Activated T-cell treated with anti-CD3 and anti-CD28 coated beads, Interleukin-2, amount 50 U/mL, for 72 hours (primary cell): ENCODE measurements at places on chromosomes 7 and 10. TPM values are rescaled to one million over a fixed set of nuclear protein-coding genes. Genes with fewer than 3 reads are reported as not detected.

- DNase-seq: no peak
Measured at GRCh38 chr10:93871671-93872204, 22.0 kb upstream of the SLC35G1 start.

GRCh38 chr7:154795437-154795836, 207.5 kb downstream of the PAXIP1 start:
- DNase-seq: no peak

MMP21 gene
- total RNA-seq: not detected

MLXIPL gene
- not detected for total RNA-seq

DNA sequence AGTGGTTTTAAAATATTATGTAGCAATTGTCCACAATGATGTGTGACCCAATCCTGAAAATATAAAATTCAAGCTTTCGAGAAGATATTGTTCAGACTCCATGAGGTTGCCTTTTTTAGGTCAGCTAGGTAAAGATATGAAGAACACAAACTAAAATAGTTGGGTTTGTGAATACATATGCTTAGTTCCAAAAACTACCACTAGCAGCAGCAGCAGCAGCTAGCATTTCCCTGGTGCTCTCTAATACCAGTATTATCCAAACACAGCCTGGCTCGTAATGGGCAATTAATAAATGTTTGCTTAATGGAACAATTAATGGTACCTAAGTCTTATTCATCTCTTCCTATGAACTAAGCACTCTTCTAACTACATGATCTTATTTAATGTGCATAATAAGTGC, 362.5 kb downstream of the MALRD1 start:
- no peak for DNase-seq

DNA sequence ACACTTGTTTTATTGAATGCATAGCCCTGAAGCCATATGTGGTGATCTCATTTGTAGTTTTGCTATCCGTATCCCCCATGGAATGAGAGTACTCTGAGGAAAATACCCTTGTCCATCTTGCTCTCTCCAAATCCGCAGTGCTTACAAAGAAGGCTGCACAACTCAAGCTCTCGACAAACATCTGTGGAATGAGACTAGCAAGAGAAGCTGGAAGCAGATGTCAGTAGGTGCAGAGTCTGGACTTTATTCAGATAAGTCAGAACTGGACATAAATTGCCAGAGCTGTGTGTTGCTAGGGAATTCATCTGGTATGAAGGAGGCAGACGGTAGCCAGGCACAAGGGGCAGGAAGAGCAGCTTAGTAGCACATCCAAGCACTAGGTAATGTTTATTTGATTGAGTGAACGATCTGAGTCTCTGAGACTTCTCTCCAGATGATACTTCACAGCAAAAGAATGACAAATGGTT, 1046.2 kb downstream of the XPNPEP1 start:
- no peak for DNase-seq

- peak; percentile 42 for DNase-seq
Measured at GRCh38 chr10:73644015-73644743, 2.9 kb upstream of the MYOZ1 start.

- no peak for DNase-seq
Measured at GRCh38 chr10:95462740-95463667, 98.2 kb downstream of the SORBS1 start.

DNA sequence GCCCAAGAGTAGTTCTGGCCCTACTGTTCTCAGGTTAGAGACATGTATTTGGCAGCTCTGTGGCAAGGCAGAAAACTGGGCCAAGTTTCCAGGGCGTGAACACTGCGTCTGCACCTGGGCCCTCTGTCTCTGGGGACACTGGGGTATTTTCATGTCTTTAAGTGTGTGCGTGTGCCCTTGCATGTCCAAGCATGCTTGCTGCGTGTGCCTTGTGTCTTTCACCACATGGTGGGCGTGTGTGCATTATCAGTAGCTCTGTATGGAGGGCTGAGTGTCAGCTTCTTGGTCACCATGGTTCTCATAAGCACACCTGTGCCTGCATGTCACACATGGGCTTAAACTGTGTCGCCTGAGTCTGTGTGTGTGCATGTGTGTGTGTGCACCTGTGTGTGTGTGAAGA, 69.3 kb downstream of the HIPK2 start:
- DNase-seq: no peak

DNA sequence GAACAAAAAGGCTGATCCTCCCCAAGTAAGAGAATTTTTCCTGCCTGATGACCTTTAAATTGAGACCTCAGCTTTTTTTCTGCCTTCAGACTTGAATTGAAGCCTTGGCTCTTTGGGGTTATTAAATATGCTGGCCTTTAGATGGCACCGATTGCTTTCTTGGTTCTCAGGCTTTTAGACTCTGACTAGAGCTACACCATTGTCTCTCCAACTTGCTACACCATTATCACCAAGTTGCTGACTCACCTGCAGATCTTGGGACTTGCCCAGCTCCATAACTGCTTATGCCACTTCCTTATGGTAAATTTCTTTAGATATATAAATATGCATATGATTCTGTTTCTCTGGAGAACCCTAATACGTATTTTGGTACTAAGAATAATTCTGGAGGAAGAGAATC, 3.1 kb upstream of the ABCA13 start:
- DNase-seq: no peak

DNA sequence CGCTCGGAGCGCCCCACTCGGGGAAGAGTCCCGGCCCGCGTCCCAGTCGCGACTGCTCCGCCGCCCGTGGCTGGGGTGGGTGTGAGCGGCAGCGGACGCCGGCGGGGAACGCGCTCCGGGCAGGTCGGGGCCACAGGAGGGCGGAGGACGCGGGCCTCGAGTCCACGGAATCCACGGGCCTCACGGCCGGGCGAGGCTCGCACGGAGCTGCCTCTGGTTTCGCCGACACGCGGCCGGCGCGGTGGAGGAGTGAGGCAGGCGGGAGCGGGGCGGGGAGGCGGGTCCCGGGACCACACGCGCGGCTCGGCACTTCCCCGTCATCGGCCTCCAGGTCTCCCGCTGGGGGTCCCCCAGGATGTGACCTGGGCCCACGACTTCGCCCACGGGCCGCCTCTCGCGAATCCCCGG, 533 bp upstream of the NKX6-2 start:
- DNase-seq: no peak

DNA sequence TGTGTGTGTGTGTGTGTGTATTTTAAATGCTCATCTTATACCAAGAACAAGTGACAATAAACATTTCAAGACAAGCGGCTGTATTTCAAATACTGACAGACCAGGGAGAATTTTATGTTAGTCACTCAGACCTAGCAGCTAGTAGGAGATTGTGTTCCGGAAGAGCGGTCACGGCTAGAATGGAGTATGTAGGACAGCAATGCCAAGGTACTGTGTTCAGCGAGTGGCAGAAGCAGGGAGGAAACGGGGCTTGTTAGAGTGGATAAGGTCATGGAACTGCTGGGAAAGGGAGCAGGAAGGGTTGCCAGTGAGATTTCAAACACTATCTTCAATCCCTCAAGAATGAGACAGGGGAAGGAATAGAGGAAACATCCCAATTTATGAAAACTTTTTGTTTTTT, 260.5 kb upstream of the PITRM1 start:
- DNase-seq: no peak

GRCh38 chr10:61321041-61321857, 131.9 kb downstream of the TMEM26 start:
- DNase-seq: no peak

DNA sequence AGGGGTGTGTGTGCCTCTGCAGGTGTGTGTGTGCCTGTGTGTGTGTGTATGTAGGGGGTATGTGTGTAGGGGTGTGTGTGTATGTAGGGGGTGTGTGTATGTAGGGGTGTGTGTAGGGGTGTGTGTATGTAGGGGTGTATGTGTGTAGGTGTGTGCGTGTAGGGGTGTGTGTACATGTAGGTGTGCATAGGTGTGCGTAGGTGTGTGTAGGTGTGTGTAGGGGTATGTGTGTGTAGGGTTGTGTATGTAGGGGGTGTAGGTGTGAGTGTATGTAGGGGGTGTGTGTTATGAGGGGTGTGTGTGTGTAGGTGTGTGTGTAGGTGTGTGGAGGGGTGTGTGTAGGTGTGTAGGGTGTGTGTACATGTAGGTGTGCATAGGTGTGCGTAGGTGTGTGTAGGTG, 48.6 kb upstream of the PSMG3 start:
- DNase-seq: no peak

GRCh38 chr10:114876602-114877300, 55.2 kb downstream of the FHIP2A start:
- DNase-seq: peak; percentile 61

THSD7A gene
- total RNA-seq: not detected

DNA sequence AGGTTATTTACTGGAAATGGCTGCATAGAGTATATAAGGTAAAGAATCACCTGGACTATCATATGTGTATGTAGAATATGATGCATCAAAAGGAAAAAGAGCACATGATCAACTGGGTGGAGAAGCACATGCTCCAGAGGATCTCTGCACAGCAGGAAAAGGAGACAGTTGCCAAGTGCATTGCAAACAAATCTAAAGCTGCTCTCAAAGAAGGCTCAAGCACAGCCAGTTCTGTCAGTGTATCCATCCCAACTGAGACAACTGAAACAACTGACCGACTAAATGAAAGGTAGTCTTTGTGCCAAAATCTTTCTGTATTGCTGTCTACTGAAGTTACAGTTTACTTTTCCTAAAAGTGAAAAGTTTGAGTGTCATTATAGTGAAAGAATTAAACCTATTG, 83.2 kb upstream of the SGCE start:
- DNase-seq: no peak

GRCh38 chr10:1049425-1049958, 573 bp upstream of the IDI1 start:
- no peak for DNase-seq

FKBP6 gene
- total RNA-seq: not detected

DNA sequence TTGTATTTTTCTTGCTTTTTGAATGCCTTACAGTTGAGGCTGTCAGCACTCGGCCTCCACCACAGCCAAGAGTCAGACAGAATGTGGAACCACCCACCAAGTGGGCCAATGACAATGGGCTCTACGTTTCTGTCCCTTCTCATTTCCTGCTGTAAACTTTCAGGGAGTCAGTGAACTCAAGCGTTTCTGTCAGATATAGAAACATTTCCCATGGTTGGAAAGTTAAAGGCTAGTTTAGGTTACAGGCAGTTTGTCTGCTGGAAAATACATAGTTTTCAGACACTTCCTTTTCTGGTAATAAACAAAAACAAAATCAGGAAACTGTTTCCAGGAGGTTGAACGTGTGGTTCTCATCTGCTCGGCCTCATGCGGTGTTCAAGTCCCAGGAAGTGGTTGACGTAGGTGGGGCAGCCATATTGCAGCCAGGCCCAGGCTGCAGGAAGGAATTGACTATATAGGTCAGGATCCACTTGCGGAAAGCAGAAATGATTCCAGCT, 245.1 kb downstream of the CAMK1D start:
- peak; percentile 25 for DNase-seq

FFAR4 gene
- total RNA-seq: not detected

GRCh38 chr10:32971536-32972091, 13.6 kb upstream of the ITGB1 start:
- no peak for DNase-seq

DNA sequence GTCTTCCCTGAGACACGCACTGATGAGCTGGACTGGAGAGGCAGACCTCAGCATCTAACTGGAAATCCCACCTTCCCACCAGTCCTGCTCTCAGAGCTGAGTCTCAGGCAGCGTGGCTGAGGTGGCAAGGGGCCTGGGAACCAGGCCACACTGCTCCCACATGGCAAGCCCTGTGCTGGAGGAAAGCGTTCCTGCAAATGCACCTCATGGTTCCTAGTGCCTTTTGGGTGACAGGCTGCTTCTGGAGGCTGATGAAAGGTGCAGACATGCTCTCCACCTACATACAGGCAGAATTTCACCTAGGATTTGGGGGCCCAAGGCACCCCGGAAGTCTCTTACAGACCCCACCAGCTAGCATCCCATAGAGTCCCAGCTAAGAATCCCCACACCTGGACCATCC, 432.9 kb upstream of the FOXK1 start:
- no peak for DNase-seq

DNA sequence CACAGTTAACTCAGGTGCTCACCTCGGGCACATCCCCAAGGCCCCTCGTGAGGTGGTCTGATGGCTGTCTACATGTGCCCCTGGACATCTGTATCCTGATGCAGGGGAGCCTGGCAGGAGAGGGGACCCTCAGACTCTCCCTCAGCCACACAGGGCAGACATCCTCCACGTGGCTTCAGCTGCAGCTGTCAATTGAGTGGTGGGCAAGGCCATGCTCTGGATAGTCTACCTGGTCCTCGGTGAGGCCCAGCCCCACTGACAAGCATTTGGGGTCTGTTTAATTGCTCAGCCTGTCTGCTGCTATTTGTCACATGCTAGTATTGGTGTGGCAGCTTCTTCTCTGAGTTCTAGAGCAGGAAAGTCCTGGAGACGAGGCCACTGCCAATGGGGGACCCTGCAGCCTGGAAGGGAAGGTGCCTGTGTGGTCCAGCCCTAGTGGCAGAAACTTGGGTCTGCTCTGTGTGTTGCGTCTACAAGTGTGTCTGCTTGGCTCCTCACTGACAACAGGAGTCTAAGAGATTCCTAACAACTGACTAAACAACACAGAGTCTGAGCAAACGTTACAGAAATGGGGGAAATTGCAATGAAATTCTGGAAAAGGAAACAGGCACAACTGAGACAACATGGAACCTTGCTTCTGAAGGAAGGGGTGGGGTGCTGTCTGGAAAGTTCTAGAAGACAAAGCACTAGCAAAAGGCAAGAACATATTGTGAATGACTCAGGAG, 59.3 kb upstream of the IGFBP3 start:
- DNase-seq: no peak

DNA sequence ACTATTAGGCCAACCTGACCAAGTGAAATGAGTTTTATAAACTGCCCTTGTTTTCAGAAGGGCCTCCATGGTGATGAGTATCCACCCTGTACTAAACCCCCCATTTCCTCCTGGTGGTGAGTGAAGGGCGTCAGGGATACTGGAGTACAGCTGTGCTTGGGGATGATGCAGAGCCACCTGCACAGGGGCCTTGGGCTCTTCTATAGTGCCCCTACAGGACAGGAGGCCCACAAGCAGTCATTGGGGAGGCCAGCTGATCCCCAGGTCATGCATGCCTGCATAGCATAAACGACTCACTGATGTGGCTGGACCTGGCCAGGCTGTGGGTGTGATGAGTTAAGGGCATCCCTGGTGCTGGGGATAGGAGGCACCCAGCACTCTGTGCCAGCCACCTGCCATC, 114.1 kb upstream of the CELF2 start:
- DNase-seq: no peak

- DNase-seq: no peak
Measured at GRCh38 chr7:107867858-107868466, 23.0 kb upstream of the DLD start.
